ENCODE measurements at places on chromosomes 2 and 18.

- no peak for DNase-seq
Measured at GRCh38 chr2:164964700-164965099, 9.4 kb upstream of the SLC38A11 start.

- DNase-seq: no peak
Measured at GRCh38 chr18:76430636-76431035, 64.4 kb downstream of the ZNF516 start.

DNA sequence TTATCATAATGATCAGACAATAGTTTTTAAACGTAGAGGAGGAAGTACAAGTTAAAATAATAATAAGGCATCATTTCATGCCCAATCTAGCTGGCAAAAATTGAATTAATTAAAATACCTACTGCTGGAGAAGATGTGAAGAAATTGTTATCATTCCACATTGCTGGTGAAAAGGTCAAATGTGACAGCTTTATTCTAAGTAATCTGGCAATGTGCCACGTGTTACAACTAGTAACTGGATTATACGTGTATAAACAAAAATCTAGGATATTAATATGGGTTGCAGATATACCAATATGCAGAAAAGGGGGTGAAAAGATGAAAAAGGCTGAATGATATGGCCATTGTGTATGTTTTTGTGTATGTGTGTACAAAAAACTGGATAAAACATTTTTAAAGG is 32.4 kb downstream of the SMAD2 start:
- no peak for DNase-seq

GRCh38 chr2:23390152-23390551 is 5.2 kb downstream of the KLHL29 start:
- DNase-seq: no peak

- DNase-seq: peak; percentile 36
Measured at GRCh38 chr2:206800506-206801417, 35.4 kb downstream of the FASTKD2 start.

GRCh38 chr2:96233436-96233835 is 24.8 kb upstream of the STARD7 start:
- DNase-seq: no peak

DNA sequence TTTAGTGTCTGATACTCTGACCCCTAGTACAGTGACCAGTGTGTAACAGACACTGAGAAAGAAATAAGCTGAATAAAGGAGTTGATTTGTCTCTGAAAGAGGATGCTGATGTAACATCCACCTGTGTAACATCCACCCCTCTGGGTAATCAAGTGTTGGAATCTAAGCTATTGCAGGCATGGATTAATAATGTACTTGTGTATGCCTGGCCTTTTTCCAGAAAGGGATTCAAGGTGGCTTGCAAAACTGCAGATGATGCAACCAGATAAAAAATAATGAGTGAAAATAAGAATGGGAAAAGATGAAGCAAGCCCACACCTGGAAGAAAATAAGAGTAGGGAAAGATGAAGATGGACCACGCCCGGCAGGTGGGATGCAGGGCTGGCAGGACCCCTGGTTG is 48.2 kb upstream of the FOXI3 start:
- DNase-seq: no peak

Data from activated CD4-positive, alpha-beta T cell treated with anti-CD3 and anti-CD28 coated beads for 4 hours (primary cell).